Brain (organoid and tissue), 16 donors: ENCODE measurements at places on chromosomes 5 and 9.

DNA sequence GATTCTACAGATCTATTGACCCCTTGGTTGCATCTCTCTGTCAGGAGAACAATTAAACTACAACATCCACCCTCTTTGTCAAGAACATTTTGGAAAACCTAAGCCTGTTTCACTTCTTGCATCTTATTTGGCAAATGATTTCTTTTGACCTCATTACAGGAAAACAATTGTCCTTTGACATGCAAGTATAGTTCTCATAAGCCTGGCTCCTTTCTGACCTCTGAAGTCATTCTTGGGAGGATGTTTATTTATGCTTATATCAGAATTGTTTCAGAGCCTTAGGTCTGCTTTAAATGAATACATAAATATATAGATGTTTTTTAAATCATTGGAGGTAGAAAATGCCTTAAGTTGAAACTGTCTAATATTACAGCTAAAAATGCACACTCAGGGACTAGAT is 361.3 kb upstream of the PTGER4 start:
- DNase-seq: no peak

DNA sequence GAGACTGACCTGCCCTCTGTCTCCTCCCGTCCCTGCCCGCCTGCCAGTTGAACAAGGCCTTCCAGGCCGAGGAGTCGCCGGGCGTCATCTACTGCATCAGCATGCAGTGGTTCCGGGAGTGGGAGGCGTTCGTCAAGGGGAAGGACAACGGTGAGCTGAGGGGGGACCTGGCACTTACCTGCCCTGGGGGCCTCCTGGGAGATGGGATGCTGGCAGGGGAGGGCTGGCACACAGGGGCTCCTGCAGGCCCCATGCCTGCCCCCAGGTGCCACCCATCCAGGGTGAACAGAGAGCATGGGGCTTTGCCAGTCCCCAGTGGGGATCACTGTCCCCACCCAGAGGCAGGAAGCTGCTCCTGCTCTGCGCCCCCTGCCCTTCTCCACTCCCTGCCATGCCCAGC is 43.0 kb downstream of the USP20 start:
- no peak for DNase-seq

DNA sequence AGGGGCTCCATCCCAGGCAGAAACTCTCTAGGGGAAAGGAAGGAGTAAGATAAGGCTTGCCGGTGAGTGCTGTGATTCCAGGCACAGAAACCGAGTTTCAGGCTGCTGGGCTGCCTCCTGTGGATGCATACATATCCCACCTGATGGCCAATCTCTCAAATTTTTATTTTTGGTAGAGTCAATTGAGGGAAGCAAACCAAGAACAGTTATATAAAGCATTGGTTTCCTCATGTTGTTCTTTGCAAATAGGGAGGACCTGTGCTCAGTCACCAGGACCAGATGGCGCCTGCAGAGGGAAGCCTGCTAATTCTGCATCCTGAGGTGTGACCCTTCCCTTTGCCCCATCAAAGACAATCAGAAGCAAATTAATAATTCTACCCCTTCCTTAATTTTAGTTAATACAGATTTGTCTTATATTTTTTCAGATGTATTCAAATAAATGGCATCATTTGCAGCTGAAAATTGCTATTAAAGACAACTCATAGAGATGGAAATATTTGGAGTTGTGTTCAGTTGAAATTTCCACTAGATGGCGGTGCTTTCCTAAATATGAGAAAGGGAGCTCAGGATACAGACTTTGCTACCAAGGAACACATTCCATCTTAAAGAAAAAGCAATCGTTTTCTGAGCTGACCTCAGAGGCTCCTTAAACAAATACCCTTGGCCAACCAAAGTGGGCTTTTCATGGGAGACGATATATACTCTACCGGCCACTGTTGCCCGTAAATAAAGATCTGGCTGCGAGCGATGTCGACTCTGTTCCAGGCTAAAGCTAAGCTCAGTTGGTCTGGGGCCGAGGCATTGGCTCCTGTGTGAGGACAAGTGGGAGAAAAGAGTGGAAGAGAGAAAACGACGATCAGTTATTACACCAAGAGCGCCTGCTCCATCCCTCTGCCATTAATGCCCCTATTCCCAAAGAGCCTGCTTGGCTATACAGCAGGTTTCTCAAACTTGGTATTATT is 225.7 kb upstream of the KLF9 start:
- DNase-seq: peak; percentile 75

GRCh38 chr9:16867576-16868311 is 2.7 kb downstream of the BNC2 start:
- DNase-seq: no peak
